A673 (cell line): ENCODE measurements at places on chromosomes 12 and 14. TPM values are rescaled to one million over a fixed set of nuclear protein-coding genes. Genes with fewer than 3 reads are reported as not detected.
A peak's percentile ranks its signal among the peaks of the same experiment; 100 is the strongest.

DNA sequence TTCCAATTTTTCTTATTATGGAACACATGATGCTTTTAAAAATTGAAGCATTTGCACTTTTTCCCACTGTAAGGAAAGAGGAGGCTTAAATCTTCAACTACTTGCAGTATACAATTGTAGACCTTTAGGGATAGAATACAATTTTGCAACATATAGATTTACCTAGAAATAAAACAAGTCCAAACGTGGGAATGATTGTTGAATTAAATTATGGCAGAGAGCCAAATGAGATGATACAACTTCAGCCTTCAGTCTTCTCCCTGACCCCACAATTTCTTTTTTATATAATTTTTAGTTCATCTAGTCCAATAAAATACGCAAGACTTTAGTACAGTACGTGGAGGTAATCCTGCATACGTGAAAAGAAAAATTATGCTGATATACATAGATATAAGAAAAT, 666.5 kb downstream of the SLC16A7 start:
- DNase-seq: no peak

- DNase-seq: no peak
These were observed 12.1 kb downstream of the SLC7A8 start for GRCh38 chr14:23171222-23171975.

DNA sequence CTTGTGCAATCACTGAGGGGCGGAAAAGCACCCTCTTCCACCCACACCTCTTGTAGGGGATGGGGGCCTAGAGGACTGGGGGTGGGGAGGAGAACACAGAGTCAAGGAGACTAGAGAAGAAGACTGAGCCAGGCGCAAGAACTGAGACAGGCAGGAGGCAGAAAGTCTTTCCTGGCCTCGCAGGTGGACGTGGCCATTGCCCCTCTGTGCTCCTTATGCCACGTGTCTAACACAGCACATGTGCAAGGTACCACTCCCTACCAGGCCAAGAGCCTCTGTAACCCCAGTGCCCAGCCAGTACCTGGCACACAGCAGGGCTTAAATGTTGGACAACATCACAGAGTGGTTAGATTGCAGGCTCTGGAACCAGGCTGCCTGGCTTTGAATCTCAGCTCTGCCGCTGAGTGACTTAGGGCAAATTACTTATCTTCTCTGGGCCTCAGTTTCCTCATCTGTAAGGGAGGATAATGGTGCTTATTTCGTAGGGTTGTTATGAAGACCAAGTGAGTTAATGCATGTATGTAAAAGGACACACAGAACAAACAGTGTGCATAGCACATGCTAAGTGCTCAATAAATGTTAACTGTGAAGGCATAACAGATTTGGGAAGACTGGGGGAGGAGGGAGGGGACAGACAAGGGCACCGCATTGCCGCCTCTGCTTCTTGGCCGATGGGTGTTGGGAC, 1.4 kb upstream of the TAMALIN start:
- no peak for DNase-seq

- DNase-seq: no peak
These were observed 23.7 kb upstream of the YLPM1 start for GRCh38 chr14:74739293-74740030.

GRCh38 chr12:32705783-32706182, 26.7 kb downstream of the DNM1L start:
- no peak for DNase-seq

GRCh38 chr12:48237162-48237561, 34.1 kb upstream of the OR10AD1 start:
- no peak for DNase-seq

GRCh38 chr14:22497671-22498093, 91.3 kb downstream of the DAD1 start:
- DNase-seq: no peak

- peak; percentile 69 for DNase-seq
These were observed 123.7 kb upstream of the DHRS4 start for GRCh38 chr14:23829736-23830471.

- no peak for DNase-seq
These were observed 143.1 kb downstream of the PRIMA1 start for GRCh38 chr14:93645200-93645599.

TEX22 gene
- 2.1 and 2.7 TPM in 2 replicates for total RNA-seq

CCDC175 gene
- 0.47 TPM in 1 of 2 replicates, not detected in the other for total RNA-seq

ARHGEF40 gene
- total RNA-seq: 89.6 and 94.1 TPM in 2 replicates

KRT85 gene
- total RNA-seq: not detected in 2 replicates

HAL gene
- 0.39 and 1.6 TPM in 2 replicates for total RNA-seq

FZD10 gene
- total RNA-seq: not detected in 2 replicates

PMCH gene
- not detected in 2 replicates for total RNA-seq

RDH16 gene
- total RNA-seq: 0.24 and 0.42 TPM in 2 replicates
